Kidney epithelial cell (primary cell): ENCODE measurements at places on chromosomes 6 and 20.
A peak's percentile ranks its signal among the peaks of the same experiment; 100 is the strongest.

DNA sequence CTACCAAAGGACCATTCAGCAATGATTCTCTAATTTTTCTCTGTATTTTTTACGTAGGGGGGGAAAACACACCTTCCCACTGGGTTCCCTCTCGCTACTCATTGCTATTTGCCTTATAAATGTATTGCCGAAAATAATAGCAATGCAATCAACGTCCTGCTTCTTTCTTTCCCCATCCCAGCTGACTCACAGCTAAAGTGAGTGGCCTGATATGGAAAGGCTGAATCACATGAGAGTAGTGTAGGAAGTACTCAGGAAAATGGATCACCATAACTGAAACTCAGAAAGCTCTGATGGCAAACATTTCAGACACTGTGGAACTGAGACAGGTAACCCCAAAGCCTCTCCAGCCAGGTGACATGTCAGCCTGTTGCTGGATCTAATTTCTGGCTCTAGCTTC, 49.3 kb upstream of the SRPK1 start:
- peak; percentile 12 for DNase-seq

- DNase-seq: no peak
Observed at GRCh38 chr20:45301824-45302271, 4.8 kb upstream of the RBPJL start.

- DNase-seq: no peak
Observed at GRCh38 chr20:37336369-37337207, 9.4 kb upstream of the SRC start.

GRCh38 chr6:118559659-118560058, 11.6 kb downstream of the PLN start:
- DNase-seq: no peak

- no peak for DNase-seq
Observed at GRCh38 chr20:48708116-48708515, 119.7 kb downstream of the PREX1 start.

DNA sequence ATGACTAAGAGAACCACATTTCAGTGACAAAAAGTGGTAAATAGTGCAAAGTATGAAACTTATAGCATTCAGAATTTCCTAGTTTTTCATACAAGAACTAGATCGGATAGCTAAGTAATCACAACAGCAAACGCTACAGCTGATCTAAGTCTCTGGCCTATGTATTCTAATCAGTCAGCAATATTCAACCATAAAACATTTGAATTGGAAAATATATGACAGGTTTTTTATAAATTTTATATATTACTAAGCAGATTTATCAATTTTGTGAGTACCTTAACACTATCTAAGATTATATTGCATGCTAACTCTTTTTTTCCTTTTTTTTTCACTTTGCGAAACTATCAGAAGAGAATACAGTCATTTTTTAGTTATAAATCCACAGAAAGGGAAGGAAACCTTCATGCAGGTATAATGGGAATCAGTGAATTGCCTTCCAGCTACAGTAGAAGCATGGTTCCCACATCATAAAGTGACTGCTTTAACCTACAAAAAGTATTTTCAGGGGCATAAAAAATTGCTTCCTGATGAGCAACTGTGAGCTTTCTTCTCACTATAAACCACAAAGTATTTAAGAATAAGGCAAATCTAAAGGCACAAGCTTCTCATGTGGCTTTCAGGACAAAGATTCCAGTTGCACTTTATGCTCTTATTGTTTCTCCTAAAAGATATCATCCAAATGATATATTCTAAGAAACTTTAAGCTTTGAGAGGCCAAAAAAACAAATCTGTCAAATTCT, 74.0 kb upstream of the GJE1 start:
- DNase-seq: no peak

GRCh38 chr20:45935416-45936046, 1.0 kb downstream of the PCIF1 start:
- no peak for DNase-seq

DNA sequence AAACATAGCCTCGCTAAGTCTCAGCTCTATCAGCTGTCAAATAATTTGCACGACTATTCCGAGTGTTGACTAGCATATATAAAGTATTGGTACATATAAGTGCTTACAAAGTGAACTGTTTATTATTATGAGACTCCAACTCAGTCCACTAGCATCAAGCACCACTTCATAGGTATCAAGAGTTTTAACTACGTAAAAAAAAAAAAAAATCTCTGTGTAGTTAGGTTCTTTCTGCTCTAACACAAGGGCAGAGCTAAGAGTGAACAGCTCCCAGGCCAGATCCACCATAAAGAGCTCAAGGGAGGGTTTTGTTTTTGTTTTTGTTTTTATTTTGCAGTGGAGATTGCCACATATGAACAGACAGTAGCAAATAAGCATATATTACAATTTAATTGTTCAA, 309.8 kb upstream of the SGK1 start:
- no peak for DNase-seq

- DNase-seq: no peak
Observed at GRCh38 chr20:36267605-36268381, 31.5 kb downstream of the AAR2 start.

DNA sequence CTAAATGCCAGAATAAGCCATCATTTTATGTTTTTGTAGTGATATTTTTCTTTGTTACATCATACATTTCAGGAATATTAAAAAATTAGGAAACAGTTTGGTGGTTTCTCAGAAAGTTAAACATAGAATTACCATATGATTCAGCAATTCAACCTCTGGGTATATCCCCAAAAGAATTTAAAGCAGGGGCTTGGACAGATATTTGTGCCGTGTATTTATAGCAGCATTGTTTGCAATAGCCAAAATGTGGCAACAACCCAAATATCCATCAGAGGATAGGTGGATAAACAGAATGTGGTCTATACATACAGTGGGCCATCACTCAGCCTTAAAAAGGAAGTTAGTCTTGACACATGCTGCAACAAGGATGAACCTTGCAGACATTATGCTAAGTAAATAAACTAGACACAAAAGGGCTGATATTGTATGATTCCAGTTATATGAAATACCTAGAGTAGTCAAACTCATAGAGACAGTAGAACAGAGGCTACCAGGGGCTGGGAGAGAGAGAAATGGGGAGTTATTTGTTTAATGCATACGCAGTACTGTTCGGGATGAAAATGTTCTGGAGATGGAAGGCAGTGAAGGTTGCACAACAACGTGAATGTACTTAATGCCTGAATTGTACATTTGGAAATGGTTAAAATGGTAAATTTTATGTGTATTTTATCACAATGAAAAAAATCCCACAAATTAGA, 18.9 kb upstream of the TRAF3IP2 start:
- DNase-seq: no peak

DNA sequence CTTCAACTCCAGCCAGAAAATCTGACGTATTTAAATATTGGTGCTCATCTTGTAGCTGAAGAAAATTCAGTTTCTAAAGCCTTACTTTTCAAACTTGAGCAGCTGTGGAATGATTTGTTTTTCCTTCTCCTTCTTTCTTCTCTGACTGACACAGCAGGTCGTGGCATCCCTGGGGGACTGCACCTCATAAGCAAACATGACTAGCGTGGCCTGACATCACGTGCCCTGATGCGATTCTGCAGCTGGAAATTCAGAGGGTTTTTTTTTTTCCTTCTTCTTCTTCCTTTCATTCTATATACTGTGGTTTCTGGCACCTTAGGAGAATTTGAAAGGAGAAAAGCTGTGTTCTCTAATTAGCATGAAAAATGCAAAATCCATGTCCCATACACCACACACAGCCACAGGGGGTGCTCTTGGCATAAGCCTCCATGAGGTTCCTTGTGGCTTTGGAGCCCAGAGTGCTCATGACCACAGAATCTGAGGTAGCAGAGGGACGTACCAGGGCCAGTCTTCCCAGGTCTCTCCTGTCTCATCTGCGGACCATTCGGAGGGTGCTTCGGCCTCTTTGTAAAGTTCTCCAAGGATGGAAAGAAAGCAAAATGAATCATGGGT, 258.5 kb upstream of the CDH4 start:
- DNase-seq: no peak
